ENCODE measurements at places on chromosomes 5 and 9.

- DNase-seq, result no peak
Measured at GRCh38 chr5:133906303-133906702, 62.1 kb downstream of the C5orf15 start.

DNA sequence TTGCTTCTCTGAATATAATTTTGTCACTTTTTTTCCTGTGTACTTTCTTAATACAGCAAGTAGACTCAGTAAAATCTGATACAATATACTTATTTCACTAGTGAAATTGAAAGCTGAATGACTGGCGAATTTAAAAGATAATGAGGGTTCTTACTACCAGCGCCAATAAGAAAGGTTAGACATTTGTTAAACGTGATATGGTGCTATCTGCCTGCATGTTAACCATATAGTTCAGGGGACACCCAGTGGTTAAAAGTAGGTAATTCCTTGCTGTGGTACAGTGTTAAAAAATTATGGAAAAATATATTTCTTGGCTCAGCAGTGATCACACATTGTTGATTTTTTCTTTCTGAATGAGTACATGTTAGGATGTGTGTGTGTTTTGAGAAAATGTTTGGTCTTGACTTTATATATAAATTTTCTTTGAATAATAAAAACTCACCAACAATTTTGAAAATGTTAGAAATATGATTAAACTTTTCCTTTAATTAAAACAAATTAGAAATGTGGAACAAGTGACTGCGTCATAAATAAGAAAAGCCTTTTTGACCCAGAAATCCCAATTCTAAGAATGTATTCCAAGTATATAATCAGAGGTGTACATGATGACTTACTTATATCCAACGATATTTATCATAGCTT is 25.8 kb downstream of the CAST start:
- no peak for DNase-seq

GRCh38 chr9:69873401-69873950 is 52.9 kb downstream of the CFAP95 start:
- no peak for DNase-seq

DNA sequence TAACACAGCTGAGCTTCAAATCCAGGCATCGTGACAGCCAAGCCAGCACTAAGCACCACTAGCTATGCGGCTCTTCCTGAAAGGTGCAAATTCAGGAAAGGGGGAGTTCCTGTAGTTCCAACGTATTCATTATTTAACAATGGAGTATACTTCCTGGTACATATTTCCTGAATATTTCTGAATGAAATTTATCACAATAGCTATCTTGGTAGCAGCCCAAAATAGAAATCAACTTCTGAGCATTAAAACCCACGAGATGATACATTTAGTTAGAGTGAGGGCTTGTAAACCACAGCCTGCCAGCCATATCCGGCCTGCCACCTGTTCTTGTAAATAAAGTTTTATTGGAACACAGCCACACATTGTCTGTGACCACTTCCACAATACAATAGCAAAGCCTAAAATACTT is 109.7 kb upstream of the RETREG1 start:
- no peak for DNase-seq

GRCh38 chr9:130194378-130194932 is 22.3 kb downstream of the NCS1 start:
- no peak for DNase-seq

- no peak for DNase-seq
Measured at GRCh38 chr5:165775111-165775510, 2269.7 kb downstream of the MAT2B start.

DNA sequence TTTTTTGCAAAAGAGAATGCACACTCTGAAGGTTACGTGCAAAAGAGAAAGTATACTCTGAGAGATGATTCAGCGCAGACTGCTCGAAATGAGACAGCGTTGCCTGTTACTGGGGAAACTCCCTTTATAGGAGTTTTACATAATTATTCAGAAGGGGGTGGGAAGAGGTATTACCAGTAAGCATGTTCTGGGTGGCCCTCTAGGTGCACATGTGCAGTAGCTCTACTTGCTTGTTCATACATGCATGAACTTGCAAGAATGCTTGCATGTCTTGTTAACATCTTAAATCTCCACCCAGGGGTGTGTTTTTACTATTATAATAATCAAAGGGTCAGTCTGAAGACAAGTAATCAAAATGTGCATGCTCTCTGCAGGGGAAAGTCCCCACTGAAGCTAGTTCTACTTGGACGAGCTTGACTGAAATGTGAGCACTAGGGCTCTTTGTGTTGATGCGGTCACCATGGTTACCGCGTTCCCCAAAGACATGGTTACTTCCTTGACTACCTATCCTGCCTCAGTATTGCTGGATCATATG is 75.5 kb downstream of the SGCD start:
- DNase-seq, result no peak

- DNase-seq, result no peak
Measured at GRCh38 chr9:137407590-137408300, 15.2 kb downstream of the EXD3 start.

GRCh38 chr9:128020692-128021091 is 39.9 kb upstream of the EEIG1 start:
- no peak for DNase-seq

DNA sequence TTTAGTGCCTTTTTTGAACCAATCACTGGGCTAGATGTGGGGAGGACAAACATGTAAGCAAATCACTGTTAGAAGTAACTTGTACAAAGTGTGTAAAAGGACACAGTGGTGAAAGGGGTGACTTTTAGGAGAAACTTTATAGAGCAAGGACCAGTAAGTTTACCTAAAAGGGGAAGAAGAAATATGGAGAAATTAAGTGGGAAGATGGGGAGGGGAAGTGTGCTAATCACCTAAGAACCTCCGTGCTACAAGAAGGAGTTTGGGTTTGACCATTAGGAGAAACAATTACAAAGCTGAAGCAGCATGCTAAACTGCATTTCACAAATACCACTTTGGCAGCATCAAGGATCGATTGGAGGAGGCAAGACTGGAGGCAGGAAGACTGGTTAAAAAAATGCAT is 17.3 kb downstream of the ITGA1 start:
- DNase-seq, result no peak

DNA sequence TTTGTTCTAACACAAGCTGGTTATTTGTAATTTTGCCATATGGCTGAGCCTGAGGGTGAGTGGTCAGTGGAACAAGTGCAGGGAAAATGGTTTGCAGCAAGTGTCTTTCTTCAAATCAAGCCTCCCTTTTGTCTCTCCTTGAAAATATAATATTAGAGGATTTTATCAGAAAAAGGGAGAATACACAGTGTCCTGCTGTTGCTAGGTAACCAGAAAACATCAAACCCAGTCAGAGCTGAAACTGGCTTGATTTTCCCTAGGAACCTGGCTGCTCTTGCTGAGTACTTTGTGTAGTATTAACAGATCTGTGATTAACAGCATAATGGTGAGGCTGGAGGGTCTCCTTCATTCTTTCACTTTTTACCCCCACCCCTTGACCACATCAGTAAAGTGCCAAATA is 314.0 kb downstream of the ARHGEF28 start:
- DNase-seq, result no peak

GRCh38 chr9:136249877-136250559 is 4.4 kb upstream of the QSOX2 start:
- no peak for DNase-seq
